ENCODE measurements at places on chromosomes 16 and 17. TPM values are rescaled to one million over a fixed set of nuclear protein-coding genes. Genes with fewer than 3 reads are reported as not detected.

The B4GALNT2 gene
- 0.03 TPM for total RNA-seq

The UBB gene
- 1,195 TPM for total RNA-seq

The C17orf107 gene
- total RNA-seq, result 2.3 TPM

The SPNS3 gene
- total RNA-seq, result 0.42 TPM

The SPATA22 gene
- total RNA-seq, result not detected
